ENCODE measurements at places on chromosomes 3 and 15.

- DNase-seq, result no peak
Measured at GRCh38 chr3:123880998-123881561, 3.1 kb downstream of the MYLK start.

- DNase-seq, result peak; percentile 67
Measured at GRCh38 chr15:85543741-85544155, 163.3 kb downstream of the AKAP13 start.

DNA sequence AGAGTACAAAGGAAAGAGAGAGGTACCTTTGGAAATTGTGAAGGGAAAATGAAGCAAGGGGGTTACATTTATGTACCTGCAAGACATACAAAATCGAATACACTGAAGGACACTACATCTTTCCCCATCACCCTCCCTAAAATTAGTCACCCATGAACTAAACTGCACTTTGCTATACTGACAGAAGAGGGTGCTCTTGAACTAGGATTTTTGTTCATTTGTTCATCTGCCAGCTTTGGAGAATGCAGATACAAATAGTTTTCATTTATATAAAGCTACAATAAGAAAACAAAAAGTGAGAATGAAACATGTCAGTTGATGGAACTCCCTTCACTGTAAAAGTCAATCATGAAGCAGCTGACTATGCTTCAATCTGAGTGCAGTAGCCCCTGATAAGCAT lies 55.7 kb downstream of the PCCB start:
- no peak for DNase-seq

DNA sequence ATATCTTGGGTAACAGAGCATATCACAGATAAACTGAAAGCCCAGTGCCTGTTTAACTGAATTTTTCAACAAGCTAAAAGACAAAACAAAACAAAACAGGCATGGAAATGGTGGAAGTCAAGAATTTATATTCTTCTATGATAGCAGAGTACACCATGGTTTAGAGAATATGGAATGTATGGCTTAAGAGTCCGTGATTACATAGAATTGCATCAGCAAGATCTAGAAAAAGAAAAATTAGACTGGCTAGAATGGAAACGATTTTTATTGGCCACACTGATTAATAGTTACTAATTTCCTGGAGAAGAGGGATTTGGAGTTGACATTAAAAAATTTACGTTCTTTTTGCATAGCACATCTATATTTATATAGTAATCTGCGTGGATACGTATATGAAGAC lies 435.2 kb upstream of the DPPA4 start:
- DNase-seq, result no peak

- DNase-seq, result no peak
Measured at GRCh38 chr3:175335229-175335628, 476.1 kb downstream of the NAALADL2 start.

- DNase-seq, result no peak
Measured at GRCh38 chr3:145124900-145125678, 1035.9 kb downstream of the PLOD2 start.

DNA sequence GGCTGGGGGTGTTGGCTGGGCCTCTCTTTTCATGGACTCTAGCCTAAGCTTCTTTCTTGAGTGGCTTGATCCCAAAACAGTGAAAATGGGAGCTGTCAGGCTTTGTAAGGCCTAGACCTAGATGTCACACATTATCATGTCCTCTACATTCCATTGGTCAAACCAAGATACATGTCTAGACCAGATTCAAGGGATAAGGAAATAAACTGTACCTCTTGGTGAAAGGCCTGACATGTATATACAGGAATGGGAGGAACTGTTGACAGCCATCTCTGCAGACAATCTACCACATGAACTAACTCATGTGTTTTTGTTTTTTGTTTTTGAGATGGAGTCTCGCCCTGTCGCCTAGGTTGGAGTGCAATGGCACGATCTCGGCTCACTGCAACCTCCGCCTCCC lies 11.1 kb upstream of the RPP25 start:
- DNase-seq, result no peak

DNA sequence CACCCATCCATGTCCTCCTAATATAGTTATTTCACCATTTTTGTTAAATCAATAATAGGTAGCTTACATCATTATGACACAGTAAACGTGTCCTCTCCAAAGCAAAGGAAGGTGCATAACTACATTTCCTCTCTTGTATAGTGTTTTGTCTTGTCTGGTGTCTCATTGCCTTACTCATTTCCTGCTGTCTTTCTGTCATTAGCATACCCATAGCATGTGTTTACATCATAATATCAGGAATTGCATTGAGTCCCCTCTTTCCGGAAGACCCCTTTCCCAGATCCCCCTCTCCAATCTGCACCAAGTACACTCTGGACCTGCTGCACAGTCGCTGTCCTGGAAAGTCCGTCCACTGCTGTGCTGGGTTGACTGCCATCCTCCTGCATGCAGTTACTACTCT lies 47.9 kb downstream of the SOX14 start:
- DNase-seq, result no peak

- DNase-seq, result no peak
Measured at GRCh38 chr15:28899061-28899738, 13.4 kb downstream of the APBA2 start.

DNA sequence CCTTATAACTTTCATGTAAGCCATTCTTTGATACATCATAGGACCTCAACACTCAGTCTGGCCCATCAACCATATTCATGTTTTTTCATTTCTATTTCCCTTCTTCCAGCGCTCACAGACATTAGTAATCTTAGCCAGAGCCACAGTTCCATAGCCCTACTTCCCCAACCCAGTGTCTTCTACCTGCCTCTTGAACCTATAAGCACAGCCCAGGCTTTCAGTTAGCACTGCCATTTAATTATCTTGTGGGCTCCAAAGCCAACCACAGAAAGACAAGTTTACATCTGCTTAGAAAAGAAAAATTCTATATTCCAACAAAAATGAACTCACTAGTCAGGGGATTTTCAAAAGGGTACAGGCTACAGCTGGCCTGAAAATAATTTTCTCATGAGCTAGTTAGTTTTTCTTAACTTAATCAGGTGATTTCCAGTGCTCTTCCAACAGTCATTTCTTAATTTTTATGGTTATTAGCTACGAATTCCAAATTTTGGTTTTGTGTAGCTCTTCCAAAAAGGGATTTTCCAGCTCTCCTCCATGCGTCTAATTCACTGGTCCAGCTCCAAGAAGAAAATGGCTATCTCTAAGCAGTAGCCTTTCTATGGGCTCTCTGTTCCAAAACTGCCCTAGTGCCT lies 13.7 kb downstream of the CD200 start:
- no peak for DNase-seq

- no peak for DNase-seq
Measured at GRCh38 chr3:66991459-66991858, 6.6 kb upstream of the KBTBD8 start.

GRCh38 chr15:90561344-90562244 lies 31.9 kb downstream of the CRTC3 start:
- peak; percentile 26 for DNase-seq

DNA sequence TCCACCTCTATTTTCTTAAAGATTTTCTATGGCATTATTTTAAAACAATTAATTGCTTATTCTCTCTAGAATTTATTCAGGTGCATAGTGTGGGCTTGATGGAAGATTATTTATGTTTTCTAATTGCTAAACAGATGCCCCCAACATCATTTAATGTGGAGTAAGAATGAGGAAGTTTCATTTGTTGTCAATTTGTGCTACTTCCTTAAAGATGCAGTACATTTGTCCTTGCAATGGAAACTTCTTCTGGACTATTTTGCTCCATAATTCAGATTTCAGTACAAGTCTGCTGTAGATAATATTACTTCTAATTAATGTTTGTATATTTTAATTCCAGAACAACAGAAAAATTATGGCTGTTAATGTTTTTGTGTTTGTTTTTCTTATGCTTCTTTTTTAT lies 104.8 kb downstream of the TGFBR2 start:
- DNase-seq, result no peak

GRCh38 chr3:123785602-123786001 lies 98.5 kb downstream of the MYLK start:
- DNase-seq, result no peak

GRCh38 chr3:27680517-27681246 lies 41.4 kb downstream of the EOMES start:
- no peak for DNase-seq

- no peak for DNase-seq
Measured at GRCh38 chr3:117366574-117366973, 657.0 kb downstream of the TUSC7 start.

DNA sequence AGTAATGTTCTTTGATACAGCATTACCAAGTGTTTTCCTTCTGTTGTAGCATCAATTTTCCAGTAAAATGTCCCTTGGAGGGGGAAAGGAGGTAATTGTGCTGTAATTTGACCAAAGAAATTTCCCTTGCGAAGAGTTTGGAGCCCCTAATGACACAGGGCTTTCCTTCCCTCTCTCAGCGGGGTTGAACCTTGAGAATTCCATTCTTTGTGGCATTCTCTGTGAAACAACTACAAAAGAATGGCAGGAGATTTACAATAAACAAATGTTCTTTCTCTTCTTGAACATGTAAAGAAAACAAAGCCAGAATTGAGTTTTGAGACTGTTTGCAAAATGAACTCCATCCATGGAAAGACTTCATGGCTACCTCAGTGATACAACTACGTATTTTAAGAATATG lies 53.4 kb downstream of the SIDT1 start:
- DNase-seq, result no peak

GRCh38 chr15:32736701-32737061 lies 18.9 kb downstream of the GREM1 start:
- DNase-seq, result no peak

DNA sequence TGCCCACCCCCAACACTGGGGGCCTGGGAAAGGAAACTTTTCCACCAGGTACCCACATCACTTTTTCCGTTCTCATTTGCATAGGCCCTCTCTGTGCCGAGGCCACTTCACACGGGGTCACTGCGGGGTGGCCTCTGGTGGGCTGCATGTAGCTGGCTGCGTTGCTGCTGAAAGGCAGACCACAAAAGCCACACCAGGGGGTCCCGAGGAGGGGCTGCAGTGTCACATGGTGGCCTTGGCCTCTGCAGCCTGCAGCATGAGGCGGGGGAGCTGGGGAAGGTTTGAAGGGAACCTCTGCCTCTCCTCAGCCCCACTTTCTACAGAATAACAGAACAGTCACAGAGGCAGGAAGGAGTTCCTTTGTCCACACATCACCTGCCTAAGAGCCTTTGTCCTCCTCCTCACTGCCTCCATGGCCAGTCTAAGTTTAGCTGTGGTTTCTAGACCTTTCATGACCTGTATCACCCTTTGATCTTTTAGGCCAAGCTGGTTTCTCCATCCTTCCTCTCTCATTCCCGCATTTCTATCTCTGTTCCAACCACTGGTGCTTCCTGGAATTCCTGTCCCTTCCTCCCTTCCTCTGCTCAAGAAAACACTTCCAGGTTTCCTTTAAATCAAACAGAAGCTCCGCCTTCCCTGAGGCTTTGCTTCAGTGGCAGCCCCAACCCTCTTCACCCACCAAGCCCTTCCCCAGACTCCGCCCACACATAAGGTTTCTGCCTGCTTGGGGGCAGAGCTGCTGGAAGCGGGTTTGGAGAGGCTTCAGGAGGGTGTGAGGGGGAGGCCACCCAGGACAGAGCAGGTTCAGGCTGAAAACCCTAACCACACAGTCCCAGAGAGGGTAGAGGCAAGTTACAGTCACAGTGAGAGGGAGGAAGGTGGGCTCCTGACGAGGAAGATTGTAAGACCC lies 150.7 kb upstream of the TLE3 start:
- no peak for DNase-seq

GRCh38 chr3:150917951-150918350 lies 12.7 kb upstream of the MINDY4B start:
- no peak for DNase-seq
